Foreskin melanocyte (primary cell): ENCODE measurements at places on chromosomes 5 and 9.

DNA sequence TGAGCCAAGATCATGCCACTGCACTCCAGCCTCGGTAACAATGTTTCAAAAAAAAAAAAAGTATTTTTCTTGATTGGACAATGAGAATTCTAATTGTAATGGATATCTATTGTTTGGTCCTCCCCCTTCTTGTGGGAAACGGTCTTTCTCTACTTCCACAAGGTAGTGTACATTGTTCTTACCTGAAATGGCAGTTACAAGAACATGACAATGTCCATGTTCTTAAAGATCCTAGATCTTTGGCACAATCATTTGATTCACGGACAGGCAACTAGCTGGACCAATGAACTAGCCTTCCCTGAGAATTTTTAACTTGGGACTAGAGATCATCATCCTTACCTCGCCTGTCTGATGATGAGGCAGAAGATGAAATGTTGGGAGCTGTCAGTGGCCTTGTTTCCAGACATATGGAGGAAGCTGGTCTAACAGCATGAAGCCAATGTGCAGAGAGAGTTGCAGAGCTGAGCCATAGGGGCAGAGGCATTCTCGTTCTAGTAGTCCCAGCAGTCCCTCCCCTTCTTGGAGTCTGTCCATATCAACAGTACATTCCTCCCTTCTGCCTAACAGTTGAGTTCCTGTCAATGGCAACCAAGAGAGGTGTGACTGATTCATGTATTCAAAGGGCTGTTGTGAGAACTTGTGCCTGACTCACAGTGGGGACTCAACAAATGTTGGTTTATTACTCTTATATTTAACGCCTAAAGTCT lies 2.1 kb upstream of the MARCHF6 start:
- peak; percentile 44 for DNase-seq

GRCh38 chr9:82532504-82533180 lies 530.3 kb downstream of the RASEF start:
- DNase-seq = peak; percentile 15

DNA sequence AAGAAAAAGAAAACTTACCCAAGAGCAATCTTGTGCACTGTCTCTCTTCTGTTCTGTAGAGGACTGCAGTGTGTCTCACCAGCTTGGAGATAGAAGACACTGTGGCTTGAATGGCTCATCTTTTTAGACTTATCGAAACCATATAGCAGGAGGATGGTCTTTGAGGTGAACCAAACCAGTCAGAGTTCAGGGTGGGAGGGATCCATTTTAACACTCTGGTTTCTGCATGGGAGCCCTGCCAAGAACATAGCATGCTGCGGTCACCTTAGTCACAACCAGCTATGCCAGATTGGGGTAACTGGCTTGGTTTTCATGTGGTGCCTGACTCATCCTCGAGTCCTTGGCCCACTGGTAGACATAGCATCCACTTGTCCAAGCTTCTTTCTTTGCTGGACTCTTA lies 135.1 kb downstream of the PAPPA start:
- no peak for DNase-seq

DNA sequence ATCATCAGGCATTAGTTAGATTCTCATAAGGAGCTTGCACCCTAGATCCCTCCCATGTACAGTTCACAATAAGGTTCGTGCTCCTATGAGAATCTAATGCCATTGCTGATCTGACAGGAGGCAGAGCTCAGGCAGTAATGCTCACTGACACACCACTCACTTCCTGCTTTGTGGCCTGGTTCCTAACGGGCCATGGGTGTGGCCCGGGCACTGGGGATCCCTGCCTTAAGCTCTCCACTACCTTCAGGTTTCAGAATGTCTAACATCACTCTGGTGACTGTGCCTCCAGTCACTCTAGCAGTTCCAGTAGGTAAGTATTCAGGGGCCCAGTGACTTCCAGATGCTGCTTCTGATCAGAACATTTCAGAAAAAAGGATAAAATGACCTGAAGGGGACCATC lies 152.4 kb downstream of the LRRC70 start:
- no peak for DNase-seq

- no peak for DNase-seq
Measured at GRCh38 chr9:13444245-13445102, 165.0 kb upstream of the MPDZ start.

GRCh38 chr9:127076860-127077643 lies 45.4 kb downstream of the ANGPTL2 start:
- DNase-seq = no peak

GRCh38 chr9:31119890-31120454 lies 1264.5 kb upstream of the ACO1 start:
- peak; percentile 42 for DNase-seq

DNA sequence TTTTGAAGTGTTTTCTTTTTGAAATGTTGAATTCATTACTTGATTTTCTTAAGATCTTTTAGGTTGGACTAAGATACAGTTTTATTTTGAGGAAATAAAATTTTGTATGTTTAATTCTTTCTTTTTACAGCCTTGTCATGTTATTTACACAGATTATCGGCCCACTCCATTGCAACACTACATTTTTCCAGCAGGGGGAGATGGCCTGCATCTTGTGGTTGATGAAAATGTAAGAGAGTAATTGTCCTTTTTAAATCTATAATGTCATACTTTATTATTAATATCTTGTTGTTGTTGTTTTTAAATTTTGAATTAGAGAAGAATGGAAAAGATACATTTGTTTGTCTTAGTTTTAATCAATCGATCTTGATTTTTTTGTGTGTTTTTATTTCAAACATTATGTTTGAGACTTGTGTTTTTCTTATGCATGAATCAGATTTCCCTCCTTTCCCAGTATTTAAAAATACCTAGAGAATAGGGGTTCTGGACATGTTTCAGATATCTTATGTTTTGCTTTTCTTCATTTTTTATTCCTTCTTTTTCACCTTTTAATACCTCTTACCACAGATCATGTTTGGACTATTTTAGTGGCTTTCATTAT lies 36.7 kb downstream of the MTREX start:
- peak; percentile 36 for DNase-seq

- DNase-seq = peak; percentile 44
Measured at GRCh38 chr9:19028835-19029451, 4.1 kb downstream of the SAXO1 start.

DNA sequence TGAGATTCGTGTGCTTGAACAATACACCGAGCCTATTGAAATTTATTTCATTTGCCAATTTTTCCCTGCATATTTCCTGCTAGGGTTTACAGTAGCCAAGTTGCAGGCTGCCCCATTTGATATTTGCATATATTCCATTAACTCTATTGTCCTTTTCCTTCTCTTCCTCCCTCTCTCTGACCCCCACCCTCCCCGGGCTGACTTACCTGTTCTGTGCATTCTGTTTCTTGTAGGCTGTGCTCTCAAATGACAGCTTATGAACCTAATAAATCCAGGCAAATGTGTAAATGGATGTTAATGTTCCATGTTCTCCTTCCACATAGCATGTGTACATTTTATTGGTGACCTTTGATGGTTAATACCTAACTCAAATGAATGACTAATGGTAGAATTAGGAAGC lies 1169.2 kb upstream of the WWC1 start:
- no peak for DNase-seq

DNA sequence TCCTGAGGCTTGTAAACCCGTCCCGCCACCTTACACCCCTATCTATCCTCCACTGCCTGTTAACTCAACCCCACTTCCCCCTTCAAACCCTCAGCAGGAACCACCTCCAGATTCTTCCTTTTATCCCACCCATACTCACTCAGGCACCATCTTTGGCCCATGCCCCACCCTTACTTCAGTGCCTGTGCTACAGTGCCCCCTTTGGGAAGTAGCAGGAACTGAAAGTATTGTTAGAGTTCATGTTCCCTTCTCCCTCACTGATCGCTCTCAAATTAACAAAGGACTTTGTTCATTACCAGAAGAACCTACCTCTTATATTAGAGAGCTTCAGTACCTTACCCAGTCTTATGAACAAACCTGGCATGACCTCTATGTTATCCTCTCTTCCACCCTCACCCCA lies 92.2 kb upstream of the MOCS2 start:
- DNase-seq = no peak

DNA sequence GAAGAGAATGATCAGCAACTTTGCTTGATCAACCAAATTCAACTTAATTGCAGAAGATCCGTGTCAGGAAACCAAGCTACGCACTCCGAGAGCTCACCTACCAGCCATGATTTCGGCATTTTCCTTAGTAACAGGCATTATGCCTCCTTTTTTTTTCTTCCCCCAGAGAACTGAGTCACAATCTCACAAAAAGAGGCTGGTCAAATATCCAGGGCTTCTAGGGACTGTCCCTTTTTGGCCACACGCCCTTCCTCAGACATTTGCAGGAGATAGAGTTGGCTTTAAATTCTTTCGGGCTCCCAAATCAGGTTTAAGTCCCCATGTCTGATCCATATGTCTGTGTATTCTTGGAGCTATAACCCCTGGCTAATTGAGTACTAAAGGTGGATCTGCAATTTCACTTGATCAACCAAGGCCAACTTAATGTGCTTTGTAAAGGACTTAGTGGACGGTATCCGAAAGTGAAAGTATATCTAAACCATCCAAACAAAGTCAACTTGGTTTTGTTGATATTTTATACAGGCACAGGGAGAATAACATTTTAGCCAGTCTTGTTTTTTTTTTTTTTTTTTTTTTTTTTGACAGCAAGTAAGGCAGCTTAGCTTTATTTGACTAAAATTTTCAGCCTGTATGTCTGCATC lies 100.8 kb upstream of the TBCA start:
- DNase-seq = no peak

DNA sequence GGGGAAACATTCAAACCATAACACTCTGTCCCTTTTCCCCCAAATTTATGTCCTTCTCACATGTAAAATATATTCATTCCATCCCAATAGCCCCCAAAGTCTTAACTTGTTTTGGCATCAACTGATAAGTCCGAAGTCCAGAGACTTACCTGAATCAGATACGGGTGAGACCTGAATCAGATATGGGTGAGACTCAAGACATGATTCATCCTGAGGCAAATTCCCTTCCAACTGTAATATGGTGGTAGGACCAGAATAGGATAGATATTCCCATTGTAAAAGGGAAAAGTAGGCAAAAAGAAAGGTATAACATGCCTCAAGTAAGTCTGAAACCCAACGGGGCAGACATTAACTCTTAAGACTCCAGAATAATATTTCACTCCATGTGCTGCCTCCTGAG lies 115.6 kb upstream of the CKMT2 start:
- no peak for DNase-seq

DNA sequence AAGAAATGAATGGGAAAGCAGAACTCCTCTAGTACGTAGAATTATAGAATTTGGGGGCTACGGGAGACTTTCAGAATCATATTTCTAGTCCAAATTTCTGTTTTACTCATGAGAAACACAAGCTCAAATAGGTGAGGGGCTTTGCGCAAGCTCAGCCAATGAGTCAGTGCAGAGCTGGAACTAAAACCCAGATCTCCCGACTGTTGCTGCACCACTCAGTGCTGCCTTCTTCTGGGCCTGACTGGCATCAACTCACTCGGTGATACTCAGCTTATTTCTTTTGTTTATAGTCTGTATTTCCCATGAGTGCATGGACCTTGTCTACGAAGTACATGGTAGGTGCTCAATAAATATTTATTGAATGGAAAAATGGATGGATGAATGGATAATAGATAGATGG lies 280.2 kb downstream of the CDK5RAP2 start:
- DNase-seq = no peak

DNA sequence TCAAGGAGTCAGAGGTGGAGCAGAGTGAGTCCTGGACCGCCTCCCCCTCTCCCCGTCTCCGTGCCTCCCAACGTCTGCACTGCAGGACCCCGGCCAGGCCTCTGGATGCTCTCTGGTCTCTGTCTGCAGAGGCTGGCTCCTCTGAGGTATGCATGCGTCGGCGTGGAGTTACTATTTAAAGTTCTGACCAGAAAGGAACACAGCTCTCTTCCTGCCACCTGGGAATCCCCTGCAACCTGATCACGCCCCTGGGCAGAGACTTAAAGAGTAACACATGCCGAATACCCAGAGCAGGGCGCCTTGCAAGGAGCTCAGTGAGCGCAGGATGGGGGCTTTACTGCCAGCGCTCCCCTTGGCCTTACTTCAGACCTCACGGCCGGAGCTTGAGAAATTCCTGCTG lies 16.0 kb downstream of the ANXA6 start:
- no peak for DNase-seq

DNA sequence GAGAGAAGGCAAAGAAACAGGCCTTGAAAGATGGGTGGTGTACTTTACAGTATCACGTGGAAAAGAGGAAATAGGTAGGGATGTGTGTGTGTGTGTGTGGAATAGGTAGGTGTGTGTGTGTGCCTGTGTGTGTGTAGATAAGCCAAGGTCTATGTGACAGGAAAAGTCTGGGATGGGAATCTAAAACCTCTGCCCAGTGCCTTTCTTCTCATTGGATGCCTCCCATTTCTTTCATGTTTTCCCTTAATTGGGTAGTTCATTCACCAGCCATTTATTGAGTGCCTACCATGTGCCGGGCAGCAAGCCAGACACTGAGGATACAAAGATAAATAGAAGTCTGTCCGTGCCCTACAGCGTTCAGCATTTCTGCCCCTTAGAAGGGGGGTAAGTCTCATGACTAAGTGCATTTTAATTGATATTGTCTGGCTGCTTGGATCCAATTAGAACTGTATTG lies 1.0 kb downstream of the URM1 start:
- DNase-seq = peak; percentile 97

DNA sequence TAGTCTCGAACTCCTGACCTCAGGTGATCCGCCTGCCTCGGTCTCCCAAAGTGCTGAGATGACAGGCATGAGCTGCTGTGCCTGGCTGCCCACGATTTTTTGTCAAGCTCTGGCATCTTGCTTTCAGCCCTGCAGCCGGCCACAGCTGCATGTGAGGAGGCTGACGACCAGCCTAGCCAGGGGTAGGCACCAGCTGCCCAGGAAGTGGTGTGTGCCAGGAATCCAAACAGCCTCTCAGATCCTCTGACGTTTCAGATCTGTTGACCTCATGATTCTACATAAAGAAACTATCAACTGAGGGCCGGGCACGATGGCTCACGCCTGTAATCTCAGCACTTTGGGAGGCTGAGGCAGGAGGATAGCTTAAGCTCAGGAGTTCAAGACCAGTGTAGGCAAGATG lies 19.0 kb downstream of the DYNC2I2 start:
- peak; percentile 92 for DNase-seq

GRCh38 chr5:117487556-117487955 lies 912.9 kb upstream of the SEMA6A start:
- DNase-seq = no peak

DNA sequence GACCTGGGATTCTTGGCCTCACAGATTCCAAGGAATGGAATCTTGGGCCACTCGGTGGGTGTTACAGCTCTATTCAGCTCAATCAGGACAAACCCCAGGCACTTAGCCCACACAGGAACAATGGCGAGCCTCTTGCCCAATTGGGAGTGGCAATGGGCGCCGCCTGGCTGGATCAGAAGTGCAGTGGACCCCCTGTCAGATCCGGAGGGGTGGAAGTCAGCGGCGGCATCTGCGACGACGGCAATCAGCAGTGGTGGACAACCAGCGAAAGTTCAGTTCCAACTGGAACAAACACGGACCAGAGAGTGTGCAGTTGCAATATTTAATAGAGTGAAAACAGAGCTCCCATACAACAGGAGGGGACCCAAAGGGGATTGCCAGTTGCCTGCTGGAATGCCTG lies 378.3 kb downstream of the CDH9 start:
- no peak for DNase-seq

DNA sequence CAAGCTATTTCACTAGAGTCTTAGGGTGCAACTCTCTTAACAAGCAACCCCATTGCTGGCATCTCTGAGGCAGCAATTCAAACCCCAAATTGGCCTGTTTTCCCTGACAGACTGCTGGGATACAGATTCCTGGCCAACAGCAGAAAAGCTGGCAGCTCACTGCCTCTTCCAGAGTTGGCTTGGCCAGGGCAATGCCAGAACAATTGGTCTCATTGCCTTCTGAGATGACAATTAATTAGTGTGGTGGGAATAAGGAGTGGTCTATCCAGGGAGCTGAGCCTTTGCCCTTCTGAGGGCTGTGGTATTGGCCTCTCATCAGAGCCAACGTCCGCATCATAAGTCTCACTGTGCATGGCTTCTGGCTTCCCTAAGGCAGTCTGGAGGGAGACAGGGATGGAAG lies 183.2 kb downstream of the GNAQ start:
- DNase-seq = peak; percentile 92
